Breast epithelium (tissue), 4 donors: ENCODE measurements at places on chromosomes 5 and 9. TPM values are rescaled to one million over a fixed set of nuclear protein-coding genes. Genes with fewer than 3 reads are reported as not detected.

The PCDHB15 gene
- total RNA-seq = 1.6 TPM

The MARVELD2 gene
- 24.7 TPM for total RNA-seq

The DEPDC1B gene
- total RNA-seq = under 0.01 TPM

The PCDHA1 gene
- total RNA-seq = not detected

The BHMT2 gene
- 8.0 TPM for total RNA-seq

The GMCL2 gene
- not detected for total RNA-seq

The MARCOL gene
- not detected for total RNA-seq

GRCh38 chr9:13431222-13431536 is 151.7 kb upstream of the MPDZ start:
- DNase-seq = no peak

GRCh38 chr9:693201-694091 is 148.1 kb upstream of the DMRT1 start:
- no peak for DNase-seq

DNA sequence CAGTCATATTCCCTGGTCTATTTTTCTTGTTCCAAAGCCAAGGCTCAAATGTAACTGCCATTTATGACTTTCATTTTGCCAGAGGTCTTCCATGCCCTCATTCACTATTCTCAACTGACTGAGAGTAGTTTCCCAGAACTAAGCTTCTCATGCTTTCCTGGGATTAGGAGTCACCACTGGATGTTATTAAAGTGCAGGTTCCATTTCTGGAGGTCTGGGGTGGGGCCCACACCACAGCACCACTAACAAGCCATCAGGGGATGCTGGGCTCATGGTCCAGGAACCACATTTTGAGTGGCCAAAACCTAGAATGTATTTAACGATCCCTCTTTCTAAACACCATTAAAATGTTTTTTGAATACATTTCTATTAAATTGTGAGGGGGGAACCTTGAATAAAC is 677.6 kb downstream of the SEMA5A start:
- DNase-seq = no peak

DNA sequence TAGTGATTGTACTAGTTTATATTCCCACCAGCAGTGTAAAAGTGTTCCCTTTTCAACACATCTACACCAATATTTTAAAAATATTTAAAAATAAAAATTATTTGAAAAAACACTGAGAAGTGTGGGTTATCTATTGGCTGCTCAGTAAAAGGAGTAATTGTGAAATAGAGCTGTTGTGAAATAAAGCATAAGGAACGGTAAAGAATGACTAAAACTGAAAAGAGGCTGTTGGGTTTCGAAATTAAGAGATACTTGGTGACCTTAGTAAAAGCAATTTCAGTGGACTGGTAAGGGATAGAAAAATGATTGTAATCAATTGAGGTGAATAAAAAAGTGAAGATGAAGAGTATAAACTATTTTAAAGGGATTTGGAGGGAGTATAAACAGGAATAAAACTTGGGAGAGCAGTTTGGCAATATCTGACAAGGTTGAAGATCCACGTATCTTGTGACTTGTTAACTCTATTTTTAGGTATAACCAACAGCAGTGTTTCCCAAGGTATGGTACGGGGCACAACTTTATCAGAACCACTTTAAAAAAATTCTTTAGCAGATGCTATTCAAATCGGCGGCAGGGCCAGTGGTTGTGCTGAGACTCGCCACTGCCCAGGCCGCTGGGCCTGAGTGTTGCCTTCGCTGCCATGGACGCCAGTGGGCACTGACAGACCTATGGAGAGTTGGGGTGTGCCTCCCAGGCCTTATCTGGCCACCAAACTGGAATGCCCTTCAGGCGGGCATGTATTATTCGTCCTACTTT is 63.3 kb downstream of the TMEM38B start:
- DNase-seq = no peak

DNA sequence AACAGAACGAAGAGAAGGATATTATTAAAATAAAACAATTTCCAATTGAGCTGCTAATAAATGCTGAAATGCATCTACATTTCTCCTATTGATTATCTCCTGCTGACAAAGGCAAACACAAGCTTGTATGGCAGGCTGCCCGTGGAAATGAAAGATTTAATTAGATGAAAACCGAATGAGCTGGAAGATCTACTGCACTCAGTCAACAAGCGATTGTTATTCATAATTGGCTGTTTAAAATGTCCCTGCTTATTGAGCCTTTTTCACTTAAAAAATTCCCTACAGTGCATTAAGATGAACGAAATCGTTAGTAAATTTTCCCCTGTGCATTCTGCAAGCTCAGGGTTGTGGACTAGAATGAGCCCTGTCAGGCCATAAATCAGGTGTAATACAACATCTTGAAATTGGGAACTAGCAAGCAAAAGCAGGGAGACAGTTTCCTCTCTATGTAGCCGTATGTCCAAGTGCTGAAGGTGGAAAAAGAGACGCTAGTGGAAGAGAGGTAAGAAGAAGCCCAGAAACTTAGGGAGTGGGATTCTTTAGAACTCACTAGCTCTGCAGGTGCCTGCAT is 28.5 kb upstream of the KIF4B start:
- no peak for DNase-seq

DNA sequence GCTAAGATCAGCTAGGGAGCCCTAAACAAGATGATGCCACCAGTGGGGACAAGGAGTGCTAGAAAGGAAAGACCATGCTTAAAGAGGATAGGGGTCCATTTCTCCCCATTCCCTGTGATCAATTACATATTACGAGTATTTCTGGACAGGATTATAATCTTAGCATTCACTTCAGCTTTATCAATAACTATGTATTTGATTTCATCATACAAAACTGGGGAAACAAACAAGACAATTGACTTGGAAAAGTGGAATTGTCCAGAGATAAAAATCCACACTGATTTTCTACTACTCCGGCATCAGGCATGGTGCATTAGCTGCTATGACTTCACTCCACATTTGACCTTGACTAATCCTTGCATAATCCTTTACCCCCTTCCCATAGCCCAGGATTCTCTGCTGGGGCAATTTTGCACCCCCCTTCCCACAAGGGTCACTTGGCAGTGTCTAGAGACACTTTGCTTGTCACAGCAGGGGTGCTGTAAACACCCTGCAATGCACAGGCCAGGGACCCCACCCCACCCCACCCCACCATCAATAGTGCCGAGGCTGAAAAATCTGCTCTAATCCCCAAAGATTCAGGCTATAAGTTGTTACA is 29.9 kb upstream of the UBE2QL1 start:
- DNase-seq = no peak

GRCh38 chr5:62720031-62720441 is 141.4 kb downstream of the LRRC70 start:
- DNase-seq = no peak
